ENCODE measurements at places on chromosomes 7 and 10.

GRCh38 chr10:93945819-93946218 lies 47.9 kb upstream of the PLCE1 start:
- DNase-seq, result no peak

DNA sequence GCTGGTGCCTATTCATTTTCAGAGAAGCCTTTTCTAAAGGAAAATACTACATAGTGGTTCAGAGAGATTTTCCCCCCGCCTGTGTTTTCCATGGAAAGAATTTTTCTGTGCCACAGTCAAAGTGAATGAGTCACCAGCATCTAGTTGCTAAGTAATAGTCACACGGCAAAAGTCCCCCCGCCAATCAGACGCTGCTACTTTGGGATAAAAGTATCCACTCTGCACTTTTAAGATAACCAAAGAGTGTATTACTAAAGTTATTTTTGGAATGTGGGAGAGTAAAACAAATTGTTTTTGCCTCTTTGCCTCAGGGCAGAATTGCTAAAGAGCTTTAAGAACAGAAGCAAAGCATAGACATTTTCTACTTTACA lies 23.5 kb downstream of the ABLIM1 start:
- no peak for DNase-seq

DNA sequence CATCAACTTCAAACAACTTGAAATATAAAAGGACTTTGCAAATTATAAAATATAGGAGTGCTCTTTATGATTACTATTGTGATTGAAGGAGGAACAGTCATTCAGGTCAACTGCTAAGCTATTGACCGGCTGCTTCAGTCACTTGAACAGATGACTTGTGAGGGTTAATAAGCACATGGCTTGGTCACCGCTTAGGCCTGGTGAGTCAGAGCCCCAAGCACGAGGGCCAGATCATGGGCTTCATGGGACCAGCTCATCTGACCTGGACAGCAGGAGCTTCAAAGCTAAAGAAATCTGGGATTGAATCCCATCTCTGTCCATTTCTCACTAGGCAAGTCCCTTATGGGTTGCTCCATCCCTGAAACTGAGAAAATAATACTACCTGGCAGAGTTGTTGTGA lies 60.4 kb upstream of the ADO start:
- DNase-seq, result no peak

DNA sequence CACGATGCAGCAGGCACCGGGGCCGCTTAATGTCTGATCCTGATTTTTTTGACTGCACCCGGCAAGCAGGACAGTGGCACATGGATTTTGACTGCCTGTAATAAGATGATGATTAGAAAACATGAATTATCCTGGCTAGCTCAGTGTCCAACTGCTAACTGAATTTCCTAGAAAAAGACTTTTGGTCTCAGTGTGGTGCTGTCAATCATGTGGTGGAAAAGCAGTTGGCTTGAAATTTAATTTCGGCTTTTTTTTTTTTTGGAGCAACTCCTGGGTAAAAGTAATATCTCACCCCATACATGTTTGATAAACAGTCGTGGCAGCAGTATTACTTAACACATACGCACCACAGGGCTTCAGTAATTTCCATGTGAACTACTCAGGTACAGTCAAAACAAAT lies 227.7 kb downstream of the FANK1 start:
- no peak for DNase-seq

DNA sequence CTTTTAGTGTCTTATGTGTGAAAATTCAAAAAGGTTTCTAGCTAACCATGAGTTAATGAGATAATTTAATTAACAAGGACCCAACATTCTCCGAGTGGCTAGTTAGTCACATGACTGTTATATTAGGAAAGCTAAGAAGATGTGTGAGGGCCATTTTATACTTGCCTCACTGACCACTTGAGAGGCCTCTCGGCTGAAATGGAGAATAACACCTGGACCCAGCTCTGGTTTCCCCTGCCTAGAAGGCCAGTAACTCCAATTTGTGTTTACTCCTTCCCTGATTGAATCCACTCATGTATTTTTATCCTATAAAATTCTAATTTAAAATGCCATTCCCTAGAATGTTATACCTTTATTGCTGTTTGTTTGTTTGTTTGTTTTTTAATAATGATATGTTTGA lies 1091.2 kb downstream of the KCNMA1 start:
- DNase-seq, result no peak

DNA sequence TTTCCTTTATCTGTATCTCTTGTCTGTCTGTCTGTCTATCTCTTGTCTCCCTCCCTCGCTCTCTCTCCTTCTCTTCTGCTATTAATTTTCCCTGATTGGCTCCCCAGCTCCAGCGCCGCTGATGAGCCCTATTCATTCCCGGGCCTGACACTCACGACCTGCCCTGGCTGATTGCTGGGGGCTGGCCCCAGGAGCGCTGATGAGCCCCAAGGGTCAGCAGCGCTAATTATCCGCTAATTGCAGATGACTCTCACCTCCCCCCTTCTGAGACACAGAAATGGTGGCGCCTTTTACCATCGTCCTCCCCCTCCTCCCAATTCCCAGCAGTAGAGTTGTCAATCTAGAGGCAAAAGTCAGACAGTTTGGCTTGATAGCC lies 1.3 kb upstream of the GBX1 start:
- no peak for DNase-seq

DNA sequence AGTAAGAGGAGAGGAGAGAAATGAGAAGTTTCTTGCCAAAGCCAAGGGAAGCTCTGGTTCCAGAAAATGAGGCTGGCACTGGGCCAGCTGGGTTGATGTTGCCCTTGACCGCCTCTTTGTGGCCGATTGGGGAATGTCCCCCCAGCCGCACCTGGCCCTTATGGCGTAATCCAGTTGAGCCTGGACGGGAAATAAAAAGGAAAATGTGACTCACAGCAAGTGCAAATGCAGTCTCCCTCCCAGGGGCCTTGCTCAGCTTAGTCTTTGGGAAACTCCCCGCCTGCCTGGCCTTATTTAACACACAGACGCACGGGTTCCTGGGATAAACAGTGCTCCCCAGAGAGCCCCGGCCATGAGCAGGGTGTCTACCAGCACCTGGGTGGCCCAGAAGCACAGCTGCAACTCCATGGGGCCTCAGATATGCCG lies 174.8 kb downstream of the KIAA1217 start:
- DNase-seq, result no peak

DNA sequence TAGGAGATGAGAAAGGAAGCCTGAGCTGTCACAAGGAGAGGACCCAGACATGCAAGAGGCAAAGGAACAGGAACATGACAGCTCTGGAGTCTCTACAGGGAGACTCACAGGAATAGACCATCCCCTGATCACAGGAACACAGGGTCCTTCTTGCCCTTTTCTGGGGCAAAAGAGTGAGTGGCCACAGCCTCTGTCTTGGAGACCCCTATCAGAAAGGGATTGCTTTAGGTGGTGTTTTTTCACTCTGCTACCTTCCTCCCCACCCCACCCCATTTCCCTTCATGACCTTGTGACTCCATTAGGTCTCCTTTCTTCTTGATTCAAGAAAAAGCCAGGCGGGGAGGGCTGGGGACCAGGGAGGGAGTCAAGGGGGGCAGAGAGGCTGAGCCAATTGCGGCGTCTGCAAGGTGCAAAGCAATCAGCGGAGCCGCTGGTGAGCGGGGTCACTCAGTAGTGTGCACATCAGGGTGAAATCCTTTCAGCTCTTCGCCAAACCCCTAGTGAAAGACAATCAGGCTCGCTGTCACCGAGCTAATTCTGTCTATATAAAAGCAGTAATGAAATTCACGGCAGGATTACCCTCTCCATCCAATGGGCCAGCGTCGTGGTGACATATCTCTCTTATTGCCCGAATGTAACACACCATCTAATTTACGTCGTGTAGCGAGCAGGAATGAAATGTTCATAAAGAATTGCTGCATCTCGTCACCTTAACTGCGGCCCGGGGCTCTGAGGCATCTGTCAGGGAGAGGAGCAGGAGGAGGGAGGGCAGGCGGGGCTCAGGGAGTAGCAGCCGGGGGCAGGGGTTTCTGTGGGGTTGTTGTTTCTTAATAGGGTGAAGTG lies 31.5 kb upstream of the BTRC start:
- peak; percentile 85 for DNase-seq
